ENCODE measurements at places on chromosomes 6 and 20. TPM values are rescaled to one million over a fixed set of nuclear protein-coding genes. Genes with fewer than 3 reads are reported as not detected.

TMC2 gene
- total RNA-seq = not detected

GRCh38 chr20:34220561-34220960 is 20.7 kb upstream of the ASIP start:
- no peak overlapping the region for H3K27ac ChIP-seq
- peaks cover 17% of the 10 kb centered on the region for H3K27me3 ChIP-seq
- DNase-seq = no peak

DNA sequence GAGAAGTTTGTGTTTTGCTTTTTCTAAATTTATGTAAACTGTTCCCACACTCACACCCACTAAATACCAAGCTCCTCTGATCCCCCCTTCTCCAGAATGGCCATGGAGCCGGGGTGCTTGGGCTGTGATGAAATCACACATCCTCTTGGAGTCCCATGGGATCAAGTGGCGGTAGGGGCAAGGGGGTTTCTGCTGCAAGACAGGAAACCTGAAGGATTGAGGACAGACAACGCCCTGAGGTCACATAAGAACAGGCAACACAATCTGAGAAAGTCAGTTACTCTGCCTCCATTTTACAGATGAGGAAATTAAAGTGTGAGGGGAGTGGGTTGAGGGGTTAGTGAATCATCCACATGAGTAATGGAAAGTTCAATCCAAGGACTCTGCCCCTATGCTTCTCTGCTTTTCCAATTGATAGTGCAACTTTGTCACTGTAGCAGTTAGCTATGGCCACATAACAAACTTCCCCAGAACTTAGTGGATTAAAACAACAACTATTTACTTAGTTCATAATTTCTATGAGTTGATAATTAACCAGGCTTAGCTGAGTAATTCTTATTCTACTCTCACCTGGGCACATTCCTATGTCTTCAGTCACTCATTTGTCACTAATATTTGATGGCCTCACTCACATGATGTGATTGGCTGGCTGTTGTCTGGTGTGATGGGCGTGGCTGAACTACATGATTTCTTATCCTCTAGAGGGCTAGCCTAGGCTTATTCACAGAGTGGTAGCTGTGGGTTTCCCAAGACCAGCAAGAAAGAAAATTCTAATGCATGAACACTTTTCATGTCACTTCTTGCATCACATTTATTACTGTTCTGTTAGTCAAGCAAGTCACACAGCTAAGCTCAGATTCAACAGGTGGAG is 311.1 kb upstream of the RNF24 start:
- no peaks in the 10 kb centered on the region for H3K4me1 ChIP-seq
- no peak overlapping the region for H3K4me3 ChIP-seq
- H3K27me3 ChIP-seq = peaks cover 2% of the 10 kb centered on the region
- no peak overlapping the region for H3K27ac ChIP-seq
- DNase-seq = no peak
- H3K36me3 ChIP-seq = no peaks in the 10 kb centered on the region

DNA sequence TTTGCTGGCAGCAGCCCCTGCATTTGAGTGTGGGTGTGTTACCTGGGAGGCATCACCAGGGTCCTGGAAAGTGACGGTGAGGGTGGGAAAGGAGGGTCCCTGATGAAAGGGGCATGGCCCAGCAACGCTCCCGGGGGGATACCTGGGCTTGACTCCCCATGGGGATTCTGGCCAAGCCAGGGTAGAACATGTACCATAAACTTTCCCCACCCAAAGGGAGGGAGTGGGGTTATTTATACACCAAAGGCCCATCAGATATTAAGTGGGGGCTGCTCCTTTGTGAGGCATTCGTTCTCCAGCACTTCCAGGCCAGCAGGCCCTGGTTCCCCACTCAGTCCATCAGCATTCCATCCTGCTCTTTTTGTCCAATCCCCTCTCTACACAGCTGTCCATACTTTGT is 20.6 kb upstream of the CCR6 start:
- H3K4me3 ChIP-seq = no peak overlapping the region
- no peaks in the 10 kb centered on the region for H3K36me3 ChIP-seq
- peaks cover 1% of the 10 kb centered on the region for H3K27me3 ChIP-seq
- no peak overlapping the region for H3K27ac ChIP-seq
- DNase-seq = no peak

GRCh38 chr20:44537993-44538392 is 16.1 kb upstream of the SERINC3 start:
- peaks cover 7% of the 10 kb centered on the region for H3K27me3 ChIP-seq
- H3K4me1 ChIP-seq = no peaks in the 10 kb centered on the region
- H3K36me3 ChIP-seq = no peaks in the 10 kb centered on the region
- DNase-seq = no peak
- no peak overlapping the region for H3K27ac ChIP-seq

GRCh38 chr6:46963039-46963438 is 41.3 kb upstream of the ADGRF5 start:
- no peaks in the 10 kb centered on the region for H3K27me3 ChIP-seq
- H3K27ac ChIP-seq = no peak overlapping the region
- no peak for DNase-seq
- H3K4me1 ChIP-seq = no peaks in the 10 kb centered on the region
- no peak overlapping the region for H3K4me3 ChIP-seq

DNA sequence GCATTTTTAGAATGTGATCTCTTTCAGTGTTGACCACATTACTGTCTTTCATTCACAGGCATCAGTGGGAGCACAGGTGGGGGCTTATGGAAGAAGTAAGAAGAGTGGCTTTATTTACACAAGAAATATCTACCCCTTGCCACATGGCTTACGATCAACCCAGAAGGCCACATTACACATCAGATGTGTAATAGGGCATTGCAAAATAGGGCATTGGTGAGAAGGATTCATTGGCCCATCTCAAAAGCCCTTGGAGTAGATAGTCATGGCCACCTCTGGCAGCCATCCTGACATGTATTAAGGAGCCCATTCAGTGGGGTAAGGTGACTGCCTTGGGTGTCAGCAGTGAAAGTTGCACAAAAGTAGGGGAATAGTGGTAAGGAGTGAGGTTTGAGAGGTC is 97.5 kb downstream of the MAFB start:
- H3K27ac ChIP-seq = no peak overlapping the region
- H3K4me3 ChIP-seq = no peak overlapping the region
- no peaks in the 10 kb centered on the region for H3K36me3 ChIP-seq
- H3K4me1 ChIP-seq = no peaks in the 10 kb centered on the region
- no peak for DNase-seq
- no peaks in the 10 kb centered on the region for H3K27me3 ChIP-seq

DNA sequence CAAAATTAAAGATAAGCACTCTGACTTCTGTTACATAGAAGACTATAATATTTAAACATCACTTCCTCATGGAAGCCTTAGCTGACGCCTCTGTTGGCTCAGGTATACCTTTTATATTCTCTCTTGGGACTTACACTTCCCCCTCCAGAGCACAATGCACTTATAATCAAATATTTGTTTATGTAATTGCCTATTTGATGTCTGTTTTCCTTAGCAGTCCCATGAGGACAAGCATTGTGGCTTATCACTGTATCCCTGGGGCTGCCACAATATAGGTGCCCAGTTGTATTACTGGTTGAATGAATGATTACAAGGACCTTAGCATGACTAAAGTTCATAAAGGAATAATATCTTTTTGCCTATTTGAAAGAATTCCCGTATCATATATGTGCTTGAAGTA is 186.7 kb upstream of the VGLL2 start:
- H3K36me3 ChIP-seq = no peaks in the 10 kb centered on the region
- no peak for DNase-seq
- H3K4me3 ChIP-seq = no peak overlapping the region

DNA sequence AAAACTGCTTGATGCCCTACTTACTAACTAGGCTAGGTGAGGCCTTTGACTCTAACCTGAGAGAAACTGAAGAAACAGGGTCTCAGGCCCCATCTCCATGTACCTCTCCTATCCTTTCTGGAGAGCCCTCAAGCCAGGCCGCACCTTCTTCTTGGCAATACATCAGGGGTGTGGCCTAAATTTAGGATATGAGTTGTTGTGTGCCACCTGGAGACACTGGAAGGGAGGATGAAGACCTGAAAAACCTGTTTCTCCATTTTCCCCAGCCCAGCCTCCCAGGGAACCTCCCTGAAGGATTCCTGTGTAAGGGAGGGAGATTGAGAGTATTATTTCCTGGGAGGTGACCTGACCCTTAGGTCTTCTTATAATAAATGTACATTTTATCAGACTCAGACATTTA is 3.1 kb downstream of the LY6G6D start:
- peaks cover under 1% of the 10 kb centered on the region for H3K4me1 ChIP-seq
- H3K36me3 ChIP-seq = no peaks in the 10 kb centered on the region
- H3K27ac ChIP-seq = no peak overlapping the region
- H3K27me3 ChIP-seq = peaks cover 11% of the 10 kb centered on the region
- DNase-seq = no peak

DNA sequence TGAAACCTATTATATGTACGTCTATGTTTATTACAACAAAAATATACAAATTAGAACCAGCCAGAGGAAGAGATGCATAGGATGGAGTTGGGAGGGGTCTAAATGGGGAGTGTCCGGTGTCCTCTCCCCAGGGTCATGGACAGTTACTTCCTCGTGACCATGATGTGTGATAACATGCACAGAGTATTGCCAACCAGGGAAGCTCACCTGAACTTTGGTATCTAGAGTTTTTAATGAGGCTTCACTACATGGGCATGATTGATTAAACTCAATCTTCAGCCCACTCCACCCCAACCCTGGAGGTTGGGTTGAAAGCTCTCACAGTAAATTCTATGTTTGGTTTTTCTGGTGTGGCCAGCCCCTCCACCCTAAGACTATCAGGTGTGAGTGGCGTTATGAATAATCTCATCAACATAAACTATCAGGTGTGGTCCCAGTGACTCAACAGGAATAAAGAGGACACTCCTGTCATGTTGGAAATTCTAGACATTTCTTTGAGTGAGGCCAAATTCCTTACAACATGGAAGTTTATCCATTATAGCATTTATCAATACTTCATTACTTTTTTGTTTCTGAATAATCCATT is 36.4 kb upstream of the FKBP1A start:
- H3K27ac ChIP-seq = no peak overlapping the region
- no peak overlapping the region for H3K4me3 ChIP-seq
- H3K4me1 ChIP-seq = peaks cover 13% of the 10 kb centered on the region
- no peak for DNase-seq
- peaks cover 1% of the 10 kb centered on the region for H3K36me3 ChIP-seq

- no peaks in the 10 kb centered on the region for H3K36me3 ChIP-seq
- H3K27me3 ChIP-seq = peaks cover 5% of the 10 kb centered on the region
- H3K27ac ChIP-seq = no peak overlapping the region
These were observed 146.6 kb downstream of the BCAS1 start for GRCh38 chr20:53923566-53924369.

Measured in activated CD4-positive, alpha-beta memory T cell treated with anti-CD3 and anti-CD28 coated beads, Interleukin-2, amount 10 ng/mL, durations not matched to agents 7 days and 5 days (primary cell).